SW480 (cell line): ENCODE measurements at places on chromosomes 5 and 9.

DNA sequence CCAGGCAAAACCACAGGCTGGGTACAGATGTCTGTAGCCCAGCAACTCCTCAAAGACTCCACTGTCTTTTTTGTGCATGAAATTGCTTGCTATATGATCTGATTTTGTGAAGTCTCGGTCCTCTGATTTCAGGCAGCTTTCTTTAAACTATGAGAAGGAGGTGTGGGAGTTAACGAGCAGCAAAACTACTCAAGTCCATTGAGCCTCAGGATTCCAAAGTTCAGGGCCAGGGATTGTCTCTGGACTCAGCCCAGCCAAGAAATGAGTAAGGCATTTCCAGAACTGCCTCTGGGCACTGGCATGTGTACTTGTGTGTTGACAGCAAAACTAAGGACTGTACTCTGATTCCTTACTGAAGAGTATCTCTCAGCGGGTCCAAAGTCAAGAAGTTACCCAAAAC is 53.4 kb upstream of the GLIS3 start:
- no peak for DNase-seq

GRCh38 chr5:23012842-23013241 is 159.7 kb upstream of the CDH12 start:
- DNase-seq: no peak

DNA sequence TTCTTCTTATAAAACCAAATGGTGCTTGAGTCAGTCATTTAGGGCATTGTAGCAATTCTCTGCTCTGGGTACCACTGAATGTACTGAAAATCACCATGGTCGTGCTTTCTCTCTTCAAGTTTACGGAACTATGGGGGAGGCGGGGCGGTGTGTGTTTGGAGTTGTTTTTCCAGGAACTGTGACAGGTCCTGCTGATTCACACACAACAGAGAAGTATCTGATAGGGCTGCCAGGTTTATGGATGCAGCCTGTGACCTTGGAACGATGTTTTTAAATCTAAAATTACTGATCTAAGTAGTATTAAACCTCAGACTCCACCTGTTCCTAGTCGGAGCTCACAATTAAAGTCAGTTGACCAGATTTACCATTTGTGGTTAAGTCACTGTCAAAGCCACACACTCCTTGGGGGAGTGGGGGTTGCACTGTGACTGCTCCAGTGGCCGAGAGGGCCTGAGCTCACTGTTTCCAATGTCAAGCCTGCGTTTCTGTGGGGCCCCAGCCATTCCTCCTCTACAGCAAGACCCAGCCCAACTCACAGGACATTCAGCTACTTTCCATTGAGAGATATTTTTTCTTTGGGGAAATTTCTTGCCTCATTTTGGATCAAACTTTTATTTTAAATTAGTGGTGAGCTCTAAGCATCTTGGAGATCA is 44.4 kb downstream of the GADD45G start:
- no peak for DNase-seq

GRCh38 chr5:66538531-66538930 is 57.7 kb upstream of the MAST4 start:
- no peak for DNase-seq

GRCh38 chr5:135018457-135018856 is 15.6 kb downstream of the PITX1 start:
- no peak for DNase-seq

DNA sequence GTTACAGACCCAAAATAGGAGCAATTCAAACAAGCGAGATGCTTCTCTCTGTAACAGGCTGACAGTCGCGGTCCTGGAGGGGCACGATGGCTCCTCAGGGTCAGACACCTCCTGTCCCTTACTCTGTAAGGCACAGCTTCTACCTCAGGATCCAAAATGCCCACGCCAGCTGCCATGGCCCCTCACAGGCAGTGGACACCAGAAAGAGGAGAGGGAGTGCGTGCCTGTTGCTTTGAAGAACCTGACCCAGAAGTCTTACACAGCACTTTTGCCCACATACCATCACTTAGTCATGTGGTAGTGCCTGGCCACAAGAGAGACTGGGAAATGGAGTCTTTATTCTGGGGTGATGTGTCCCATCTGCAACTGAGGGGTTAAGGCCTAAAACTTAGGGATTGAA is 11.6 kb upstream of the ABL1 start:
- no peak for DNase-seq

DNA sequence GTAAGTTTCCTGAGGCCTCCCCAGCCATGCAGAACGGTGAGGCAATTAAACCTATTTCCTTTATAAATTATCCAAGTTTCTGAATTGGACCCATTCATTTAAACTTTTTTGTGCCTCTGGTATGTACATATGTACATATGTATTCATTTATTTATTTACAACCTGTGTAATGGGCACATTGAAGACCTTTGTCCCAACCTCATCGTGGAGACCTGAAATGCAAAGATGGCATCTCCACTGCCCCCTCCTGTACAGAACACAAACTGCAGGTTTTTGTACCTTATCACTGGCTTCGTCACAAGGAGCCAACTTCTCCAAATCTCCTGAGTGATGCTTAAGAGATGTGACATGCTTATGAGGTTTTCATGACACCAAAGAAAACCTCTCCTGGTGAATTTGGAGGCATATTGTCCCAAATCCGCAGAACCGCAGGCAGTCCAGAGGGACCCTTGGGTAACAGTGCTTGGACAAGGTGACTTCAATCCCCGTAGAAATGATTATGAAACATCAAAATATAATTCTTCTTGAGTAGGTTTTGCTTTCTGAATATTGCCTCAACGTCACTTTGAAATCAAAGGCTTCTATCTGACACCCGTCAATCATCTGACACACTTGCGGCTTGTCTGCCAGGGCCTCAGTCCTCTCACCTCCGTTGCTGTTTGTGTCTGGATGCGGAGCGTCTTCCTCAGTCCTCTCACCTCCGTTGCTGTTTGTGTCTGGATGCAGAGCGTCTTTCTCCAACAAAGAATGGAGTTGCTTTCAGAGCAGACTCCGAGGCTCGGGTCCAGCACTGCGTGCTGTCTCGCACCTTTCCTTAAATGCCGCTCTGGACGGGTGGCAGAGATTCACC is 135.0 kb upstream of the IRX4 start:
- peak; percentile 18 for DNase-seq

GRCh38 chr5:30040488-30041118 is 1152.9 kb upstream of the CDH6 start:
- peak; percentile 68 for DNase-seq

DNA sequence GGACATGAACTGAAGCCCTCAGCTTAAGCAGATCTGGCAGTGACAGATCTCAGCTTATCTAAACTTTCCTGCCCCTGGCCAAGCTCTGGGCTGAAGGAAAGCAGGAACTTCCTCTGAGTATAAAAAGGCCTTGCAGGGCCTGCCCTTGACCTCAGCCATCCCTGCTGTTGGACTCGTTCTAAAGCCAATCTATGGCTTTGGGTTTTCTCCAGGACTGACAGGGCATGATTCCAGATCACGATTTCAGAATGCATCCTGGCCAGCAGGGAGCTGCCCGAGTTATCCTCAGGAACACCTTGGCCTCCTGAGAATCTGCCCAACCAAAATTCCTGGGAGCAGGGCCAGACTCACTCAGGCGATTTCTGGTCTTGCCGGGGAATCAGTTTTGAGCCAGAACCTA is 502.7 kb downstream of the TLE4 start:
- no peak for DNase-seq

DNA sequence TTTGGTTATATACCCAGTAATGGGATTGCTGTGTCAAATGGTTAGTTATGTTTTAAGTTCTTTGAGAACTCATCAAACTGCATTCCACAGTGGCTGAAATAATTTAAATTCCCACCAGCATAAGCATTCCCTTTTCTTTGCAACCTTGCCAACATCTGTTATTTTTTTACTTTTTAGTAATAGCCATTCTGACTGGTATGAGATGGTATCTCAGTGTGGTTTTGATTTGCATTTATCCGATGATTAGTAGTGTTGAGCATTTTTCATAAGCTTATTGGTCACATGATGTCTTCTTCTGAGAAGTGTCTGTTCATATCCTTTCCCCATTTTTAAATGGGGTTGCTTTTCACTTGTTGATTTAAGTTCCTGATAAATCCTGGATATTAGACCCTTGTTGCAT is 435.7 kb upstream of the RIOK2 start:
- DNase-seq: no peak

- DNase-seq: no peak
Measured at GRCh38 chr5:57828221-57828620, 345.6 kb upstream of the ACTBL2 start.

DNA sequence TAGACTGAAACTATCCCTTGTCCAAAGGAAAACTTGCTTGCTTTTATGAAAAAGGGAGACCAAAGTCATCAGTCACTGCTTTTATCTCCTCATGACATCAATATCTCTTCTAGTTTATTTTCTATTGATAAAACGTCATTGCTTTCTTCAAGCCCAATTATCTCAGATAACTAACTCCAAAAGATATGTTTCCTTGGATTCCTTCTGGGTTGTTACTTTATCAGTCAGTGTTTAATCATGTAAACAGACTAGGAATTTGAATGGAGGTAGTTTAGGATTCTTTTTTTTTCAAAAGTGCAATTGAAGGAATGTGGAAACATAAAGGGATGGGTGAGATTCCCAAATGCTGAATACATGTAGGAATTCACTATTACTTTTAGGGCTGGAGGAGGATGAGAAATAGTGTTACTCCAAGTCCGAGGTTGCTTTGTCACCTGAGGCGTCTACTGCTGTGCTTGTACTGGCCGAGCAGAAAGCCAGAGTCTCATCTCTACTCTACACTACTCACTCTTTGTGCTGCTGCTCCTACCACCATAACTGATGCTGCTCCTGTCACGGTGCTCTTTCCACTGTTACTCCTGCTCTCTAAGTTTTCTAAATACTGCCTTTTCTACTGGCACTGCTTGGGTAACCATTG is 1697.1 kb upstream of the NUDT12 start:
- no peak for DNase-seq

DNA sequence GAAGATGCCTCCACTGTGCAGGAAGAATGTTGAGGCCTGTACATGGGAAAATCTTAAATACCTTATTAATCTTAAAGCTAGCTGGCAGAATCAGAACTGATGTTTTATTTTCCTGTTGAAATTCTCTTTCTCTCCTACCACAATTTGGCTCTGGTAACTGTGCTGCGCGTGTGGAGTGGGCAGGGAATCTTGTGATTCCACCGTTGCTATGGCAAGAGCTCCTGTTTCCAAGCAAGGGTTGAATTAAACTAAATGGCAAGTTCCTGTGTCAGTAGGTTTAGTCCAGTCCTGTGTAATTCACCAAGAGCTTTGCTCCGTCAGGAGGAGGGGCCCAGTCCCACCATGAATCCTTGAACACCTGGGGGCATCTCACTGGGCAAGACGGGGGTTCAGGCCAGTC is 36.4 kb downstream of the NXNL2 start:
- DNase-seq: no peak

- no peak for DNase-seq
Measured at GRCh38 chr5:179991106-179991505, 80.5 kb downstream of the RNF130 start.

GRCh38 chr5:135102716-135103574 is 68.9 kb upstream of the PITX1 start:
- no peak for DNase-seq

- DNase-seq: no peak
Measured at GRCh38 chr5:170752257-170753215, 31.0 kb upstream of the GABRP start.

GRCh38 chr5:108315829-108316228 is 66.1 kb downstream of the FBXL17 start:
- DNase-seq: no peak

DNA sequence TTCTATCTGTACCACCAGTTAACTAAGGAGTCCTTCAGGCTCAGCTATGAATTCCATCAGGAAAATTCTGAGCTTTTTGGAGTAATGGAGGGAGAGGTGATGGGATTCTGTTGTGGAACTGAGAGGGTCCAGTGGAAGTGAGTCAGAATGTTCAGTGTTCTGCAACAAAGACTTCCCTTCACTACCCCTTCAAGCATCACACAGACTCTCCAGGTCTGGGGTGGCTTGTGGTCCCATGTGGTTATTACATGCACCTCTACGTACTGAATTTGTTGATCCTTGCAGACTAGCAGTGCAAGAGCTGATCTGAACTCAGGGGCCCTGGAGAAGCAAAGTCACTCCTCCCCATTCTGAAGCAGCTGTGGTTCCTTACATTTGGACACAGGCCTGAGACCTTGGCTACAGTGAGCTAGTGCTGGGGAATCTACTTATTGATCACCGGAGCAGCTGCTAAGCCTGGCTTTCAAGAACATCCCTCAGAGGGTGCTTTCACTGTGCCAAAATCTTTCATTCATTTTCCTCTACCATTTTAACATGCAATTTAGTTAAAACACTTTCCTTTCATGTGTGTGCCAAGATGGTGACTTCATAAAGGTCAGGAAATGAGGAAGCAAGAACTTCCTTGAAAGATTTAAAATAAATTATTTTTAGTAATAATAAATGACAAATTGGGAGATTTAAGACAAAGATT is 75.0 kb upstream of the TNC start:
- DNase-seq: no peak

- DNase-seq: no peak
Measured at GRCh38 chr5:3891113-3891512, 295.5 kb downstream of the IRX1 start.

DNA sequence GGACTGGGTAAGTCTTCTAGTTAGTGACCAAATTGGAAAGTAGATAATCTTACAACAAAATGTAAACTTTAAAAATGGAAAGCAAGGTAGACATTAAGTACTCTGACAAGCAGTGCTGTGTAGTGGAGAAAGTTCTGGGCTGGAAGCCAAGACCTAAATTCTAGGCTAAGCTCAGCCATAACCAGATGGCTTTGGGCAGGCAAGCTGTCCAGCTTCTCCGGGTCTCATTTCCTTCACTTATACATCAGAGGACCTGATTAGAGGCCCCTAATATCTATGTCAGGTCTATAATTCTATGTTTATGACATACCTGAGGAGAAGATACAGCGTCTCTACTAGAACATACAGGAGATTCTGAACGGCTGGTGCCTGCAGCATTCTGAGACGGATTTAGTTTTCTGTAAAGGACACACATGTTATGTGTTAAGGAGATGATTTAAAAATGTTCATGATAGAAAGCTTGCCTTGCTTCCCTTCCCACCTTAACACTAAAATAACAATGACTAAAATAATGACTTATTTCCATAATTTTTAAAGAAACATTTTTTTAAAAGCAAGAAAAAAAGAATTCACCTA is 61.2 kb downstream of the ELL2 start:
- DNase-seq: no peak

DNA sequence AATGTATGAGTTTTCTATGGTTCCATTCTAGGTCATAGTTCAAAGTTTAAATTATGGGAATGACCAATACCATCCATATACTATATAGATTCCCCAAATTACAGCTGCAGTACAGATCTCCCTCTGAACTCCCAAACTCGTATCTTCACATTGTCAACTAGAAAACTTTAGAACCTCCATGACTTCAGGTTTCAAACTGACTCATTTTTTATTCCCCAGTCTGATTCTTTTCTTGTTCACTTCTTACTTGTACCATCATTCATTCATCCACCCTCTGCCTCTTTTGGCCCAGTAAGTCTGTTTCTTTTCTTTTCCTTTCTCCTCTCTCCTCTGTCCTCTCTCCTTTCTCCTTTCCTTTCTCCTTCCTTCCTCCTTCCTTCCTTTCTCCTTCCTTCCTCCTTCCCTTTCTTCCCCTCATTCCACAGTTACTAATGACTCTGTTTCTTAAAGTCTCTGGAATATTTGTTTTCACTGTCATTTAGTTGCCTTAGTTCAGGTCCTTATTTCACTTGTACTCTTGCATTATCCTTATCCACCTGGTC is 30.5 kb downstream of the RAD23B start:
- DNase-seq: no peak

- DNase-seq: peak; percentile 50
Measured at GRCh38 chr5:100790170-100790665, 112.9 kb downstream of the ST8SIA4 start.

GRCh38 chr9:123990427-123990826 is 21.1 kb upstream of the LHX2 start:
- DNase-seq: no peak
